Dorsolateral prefrontal cortex (tissue), 122 donors: ENCODE measurements at places on chromosomes 4 and X.

DNA sequence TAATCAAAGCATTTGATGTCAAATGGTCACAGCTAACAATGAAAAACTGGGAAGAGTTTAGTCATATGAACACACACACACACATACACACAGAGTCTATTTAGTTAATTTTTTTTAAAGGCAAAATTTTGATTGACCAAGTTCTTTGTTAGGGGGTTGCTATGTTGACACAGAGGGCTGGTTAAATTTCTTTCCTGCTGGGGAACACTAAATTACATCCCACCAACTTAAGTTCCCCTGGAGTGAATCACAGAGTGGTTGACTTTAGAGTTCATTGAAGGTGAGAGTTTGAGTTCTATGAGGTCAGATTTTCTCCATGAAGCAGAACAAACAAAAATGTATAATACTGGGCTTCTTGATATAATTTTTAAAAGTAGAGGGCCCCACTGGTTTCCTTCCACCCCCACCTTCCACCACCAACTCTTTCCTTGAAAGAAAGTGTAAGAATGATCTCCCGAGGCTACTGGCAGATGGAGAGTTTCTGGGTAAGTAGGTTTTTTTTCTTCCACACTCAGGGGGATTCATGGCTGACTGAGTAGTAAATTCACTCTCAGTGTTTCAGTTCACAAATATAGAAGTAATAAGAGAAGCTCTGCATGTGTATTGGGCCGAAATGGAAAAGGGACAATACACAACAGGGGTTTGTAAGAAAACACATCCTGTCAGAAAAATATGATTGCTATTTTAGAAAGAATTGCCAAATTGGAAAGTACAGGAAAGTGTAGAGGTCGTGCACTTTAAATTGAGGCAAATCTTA, 917.0 kb upstream of the LCORL start:
- DNase-seq, result no peak

DNA sequence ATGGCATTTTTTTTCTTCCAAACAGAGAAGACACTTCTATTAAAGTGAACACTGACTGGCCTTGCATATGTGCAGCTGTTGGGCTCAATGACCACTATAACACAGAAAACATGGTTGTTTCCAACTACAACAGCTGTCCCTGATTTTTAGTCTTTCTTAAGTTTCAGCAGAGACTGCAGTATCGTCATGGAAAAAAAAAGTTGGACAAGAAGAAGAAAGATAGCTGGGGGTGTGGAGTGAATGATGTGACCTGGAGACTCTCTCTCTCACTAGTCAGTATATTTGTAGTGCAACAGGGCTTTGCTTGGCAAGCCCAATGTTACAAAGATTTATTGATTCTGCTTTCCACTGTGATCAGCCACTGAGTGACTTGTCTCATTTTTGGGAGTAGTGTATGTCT, 29.5 kb upstream of the C4orf54 start:
- no peak for DNase-seq

DNA sequence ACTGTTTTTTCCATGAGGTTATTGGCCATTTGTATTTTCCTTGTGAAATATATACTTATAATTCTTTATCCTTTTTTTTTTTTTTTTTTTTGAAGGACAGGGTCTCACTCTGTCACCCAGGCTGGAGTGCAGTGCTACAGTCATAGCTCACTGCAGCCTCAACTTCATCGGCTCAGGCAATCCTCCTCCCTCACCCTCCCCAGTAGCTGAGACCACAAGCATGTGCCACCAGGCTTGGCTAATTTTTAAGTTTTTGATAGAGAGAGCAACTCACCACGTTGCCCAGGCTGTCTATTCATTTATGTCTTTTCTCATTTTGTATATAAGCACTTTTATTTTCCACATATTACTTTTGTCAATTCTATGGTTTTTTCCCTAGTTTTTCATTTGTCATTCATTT, 16.8 kb downstream of the RBPJ start:
- no peak for DNase-seq

DNA sequence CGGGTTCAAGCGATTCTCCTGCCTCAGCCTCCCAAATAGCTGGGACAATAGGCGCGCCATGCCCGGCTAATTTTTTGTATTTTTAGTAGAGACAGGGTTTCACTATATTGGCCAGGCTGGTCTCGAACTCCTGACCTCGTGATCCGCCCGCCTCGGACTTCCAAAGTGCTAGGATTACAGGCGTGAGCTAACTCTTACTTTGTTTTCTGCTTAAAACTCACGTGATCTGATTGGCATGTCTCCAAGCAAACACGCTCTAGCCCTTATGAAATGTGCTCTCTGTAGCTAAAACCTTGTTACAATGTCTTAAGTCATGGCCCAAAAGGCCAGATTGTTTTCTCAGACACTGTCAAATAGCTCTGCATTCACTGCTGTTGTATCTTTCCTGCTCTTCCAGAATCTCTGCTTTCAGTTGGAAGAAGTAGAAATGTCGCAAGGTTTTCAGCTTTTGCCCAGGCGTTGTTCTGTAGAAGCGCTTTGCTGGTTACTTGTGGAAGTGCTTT, 39.7 kb upstream of the OGT start:
- no peak for DNase-seq

- no peak for DNase-seq
Observed at GRCh38 chr4:10803713-10804343, 119.3 kb upstream of the CLNK start.

DNA sequence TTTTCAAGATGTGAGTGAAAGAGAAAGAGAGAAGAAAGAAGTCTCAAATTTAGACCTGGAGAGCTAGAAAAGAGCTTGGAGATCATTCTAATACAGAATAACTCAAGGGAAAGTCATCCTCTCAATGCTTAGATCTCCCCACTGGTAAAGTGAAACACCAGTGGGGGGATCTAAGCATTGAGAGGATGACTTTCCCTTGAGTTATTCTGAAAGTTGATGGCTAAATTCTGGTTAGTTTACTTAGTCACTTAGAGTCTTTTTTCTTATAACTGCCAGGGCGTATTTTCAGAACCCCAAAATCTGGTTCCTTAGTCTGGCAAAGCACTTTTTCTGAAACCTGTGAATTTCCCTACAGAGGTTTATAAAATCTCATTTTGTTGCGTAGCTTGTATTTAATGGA, 198.6 kb downstream of the ARHGAP24 start:
- DNase-seq, result no peak

GRCh38 chrX:124242131-124242530, 90.3 kb upstream of the TEX13D start:
- DNase-seq, result no peak

DNA sequence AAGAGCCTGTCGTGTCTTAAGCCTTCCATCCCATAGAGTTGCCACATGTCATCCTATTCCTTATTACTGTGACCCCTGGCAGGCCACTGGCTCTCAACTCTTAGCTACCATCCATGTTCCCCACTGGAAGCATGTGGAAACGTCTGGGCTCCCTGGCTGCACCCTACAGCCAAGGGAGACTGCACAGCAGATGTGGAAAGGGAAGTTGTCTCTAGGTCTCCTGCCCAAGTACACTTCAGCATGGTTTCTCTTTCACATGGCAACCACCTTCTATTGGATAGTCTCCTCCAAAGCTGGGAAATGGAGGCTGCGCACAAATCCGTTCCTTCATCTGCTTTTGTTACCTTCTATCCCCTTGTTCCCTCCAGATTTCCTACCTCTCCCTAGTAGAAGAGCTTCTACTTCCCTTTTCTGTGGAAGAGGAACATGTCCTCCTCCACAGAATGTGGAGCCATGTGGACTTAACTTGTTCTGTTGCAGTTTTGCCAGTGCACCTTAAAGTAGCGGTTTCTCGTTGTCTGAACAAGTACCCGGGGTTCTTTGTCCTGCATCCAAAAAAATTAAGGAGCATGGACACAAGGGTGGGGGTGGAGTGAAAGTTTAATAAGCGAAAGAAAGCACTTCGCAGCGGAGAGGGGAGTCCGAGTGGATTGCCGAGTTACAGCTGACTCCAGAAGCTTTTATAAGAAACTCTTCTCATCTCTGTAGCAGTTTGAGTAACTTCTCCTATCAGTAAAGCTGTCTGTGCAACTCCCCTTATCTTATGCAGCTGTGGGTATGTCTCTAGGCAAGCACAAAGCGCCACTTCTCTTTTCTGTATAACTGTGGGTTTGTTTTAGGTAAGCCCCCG, 52.5 kb downstream of the HMGB2 start:
- no peak for DNase-seq

DNA sequence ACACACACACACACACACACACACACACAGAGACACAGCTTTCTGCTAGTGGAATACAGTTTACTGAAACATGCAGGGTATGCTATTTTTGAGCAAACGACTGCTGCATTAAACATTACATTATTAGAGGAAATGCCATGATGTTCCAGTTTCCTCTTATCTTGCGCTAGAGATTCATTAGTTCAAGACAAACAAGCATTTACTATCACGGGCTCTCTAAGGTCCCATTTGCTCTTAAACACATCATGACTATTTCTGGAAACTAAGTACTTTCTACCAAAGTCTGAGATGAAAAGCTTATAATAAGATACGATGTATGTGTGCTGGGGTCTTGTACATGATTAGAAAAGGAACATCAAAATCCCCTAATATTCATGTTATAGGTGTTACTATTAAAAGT, 48.8 kb downstream of the RPS3A start:
- DNase-seq, result no peak

GRCh38 chr4:17166954-17167353, 268.5 kb upstream of the LDB2 start:
- peak; percentile 25 for DNase-seq

DNA sequence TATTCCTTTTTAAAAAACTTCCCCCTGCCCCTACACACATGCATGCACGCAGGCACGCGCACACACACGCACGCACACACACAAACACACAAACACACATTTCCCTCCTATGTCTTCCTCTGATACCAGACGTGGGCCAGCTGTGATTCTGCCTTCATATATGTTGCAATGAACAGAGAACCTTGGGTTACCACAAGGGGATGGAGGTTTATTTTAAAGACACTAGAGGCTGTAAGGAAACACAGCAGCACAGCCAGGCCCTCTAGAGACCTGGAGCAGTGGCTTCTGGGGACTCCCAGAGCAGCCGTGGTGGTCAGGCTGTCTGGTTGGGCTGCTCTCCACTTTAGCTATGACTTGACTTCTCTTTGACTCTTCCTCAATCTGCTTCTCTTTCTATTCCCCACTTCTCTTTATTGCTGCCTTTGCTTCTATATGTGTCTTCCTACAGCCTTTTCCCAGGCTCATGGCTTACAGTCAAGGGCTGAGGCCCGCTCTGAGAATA, 3.2 kb upstream of the TLR10 start:
- no peak for DNase-seq

GRCh38 chrX:150777328-150777992, 84.3 kb downstream of the MTMR1 start:
- DNase-seq, result no peak

- no peak for DNase-seq
Observed at GRCh38 chrX:129875669-129876068, 30.3 kb upstream of the UTP14A start.

- no peak for DNase-seq
Observed at GRCh38 chr4:112312610-112313239, 15.6 kb downstream of the ALPK1 start.

- no peak for DNase-seq
Observed at GRCh38 chrX:49725923-49726904, 30.4 kb upstream of the PAGE1 start.

DNA sequence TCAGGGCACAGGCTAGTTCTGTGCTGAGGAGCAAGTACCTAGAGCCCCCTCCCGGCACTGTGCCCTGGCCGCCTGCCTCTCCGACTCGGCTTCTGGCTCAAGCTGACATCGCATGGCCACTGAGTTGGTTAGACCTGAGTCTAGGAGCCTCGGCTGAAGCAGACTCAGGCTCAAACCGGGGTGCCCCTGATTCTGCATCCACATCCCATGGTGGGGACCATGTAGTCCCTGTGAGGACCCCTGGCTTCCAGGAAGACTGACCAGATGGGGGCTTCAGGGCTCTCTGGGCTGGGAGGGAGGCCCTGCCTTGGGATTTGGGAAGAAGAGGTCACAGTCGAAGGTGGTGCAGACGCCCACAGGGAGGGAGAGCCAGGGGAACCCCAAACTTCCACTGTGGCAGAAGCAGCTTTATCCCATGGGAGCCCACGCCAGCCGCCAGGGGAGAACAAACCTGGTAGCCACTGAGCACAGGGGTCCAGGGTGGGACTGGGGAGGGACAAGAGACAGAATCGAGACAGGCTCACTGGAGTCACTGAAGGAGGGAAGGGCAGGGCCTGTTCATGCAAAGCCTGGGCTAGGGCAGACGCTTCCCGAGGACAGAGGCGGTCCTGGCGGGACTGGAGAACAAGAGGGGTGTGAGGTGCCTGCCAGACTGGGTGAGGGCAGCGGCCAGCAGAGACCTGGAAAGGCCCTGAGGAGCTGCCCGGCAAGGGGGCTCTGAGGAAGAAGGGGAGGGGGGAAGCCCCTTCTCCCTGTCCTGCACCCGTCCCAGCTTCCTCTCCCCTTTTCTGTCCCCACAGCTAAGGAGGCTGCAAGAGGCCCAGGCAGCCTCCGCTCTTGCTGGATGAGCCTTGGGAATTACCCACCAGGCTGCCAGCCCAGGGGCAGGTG, 1.1 kb downstream of the PDE6B start:
- DNase-seq, result no peak

- DNase-seq, result no peak
Observed at GRCh38 chrX:16472345-16472744, 177.6 kb upstream of the S100G start.

DNA sequence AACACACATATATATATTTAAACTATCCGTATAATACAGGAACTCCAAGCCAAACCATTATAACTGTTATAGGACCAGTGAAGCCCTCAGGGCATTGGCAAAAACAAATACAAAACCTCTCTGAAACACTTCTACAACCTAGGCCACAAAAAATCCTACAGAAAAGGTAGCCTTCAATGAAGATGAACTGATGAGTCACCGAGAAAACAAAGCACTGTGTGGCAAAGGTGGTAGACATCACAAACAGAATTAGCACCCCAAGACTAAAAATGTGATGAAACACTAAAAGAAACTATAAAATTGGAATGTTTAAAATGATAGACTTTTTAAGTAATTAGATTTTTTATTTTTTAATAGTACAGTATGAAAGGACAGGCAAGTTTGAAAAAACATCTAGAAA, 5.5 kb upstream of the HSPA4L start:
- no peak for DNase-seq

- no peak for DNase-seq
Observed at GRCh38 chr4:91936311-91936710, 367.5 kb upstream of the GRID2 start.
